ENCODE measurements at places on chromosomes 3 and 15.

- no peak for DNase-seq
Observed at GRCh38 chr3:59605318-59605717, 555.5 kb upstream of the CFAP20DC start.

GRCh38 chr15:76572983-76573314 is 236.4 kb downstream of the ISL2 start:
- no peak for DNase-seq

GRCh38 chr3:72114773-72115172 is 329.8 kb upstream of the PROK2 start:
- DNase-seq, result no peak

DNA sequence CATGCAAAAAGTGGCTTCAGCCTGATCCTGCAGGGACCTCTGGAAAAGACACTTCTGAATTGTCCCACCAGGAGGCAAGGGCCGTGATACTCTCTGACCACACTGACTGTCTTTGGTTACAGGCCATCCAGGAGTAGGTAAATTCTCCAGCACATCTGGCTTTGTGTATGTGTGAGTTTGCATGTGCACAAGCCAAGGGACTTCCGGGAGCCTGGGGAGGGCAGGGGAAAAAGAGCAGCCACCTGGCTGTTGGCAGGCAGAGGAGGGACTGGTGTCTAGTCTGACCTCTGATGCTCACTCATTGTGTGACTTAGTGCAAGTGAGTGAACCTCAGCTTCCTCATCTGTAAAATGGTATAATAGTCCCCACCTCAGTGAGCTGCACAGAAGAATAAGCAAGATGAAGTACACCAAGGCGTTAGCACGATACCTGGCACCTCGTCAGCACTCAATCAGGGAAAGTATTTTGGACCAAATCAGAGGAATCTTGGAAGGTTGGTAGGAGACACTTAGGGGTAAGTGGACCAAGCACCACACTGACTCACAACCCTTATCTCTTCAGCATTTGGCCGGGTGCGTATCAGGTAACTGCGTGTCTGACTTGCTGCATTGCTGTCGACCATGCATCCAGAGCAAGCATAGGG is 19.1 kb downstream of the KLHL6 start:
- no peak for DNase-seq

DNA sequence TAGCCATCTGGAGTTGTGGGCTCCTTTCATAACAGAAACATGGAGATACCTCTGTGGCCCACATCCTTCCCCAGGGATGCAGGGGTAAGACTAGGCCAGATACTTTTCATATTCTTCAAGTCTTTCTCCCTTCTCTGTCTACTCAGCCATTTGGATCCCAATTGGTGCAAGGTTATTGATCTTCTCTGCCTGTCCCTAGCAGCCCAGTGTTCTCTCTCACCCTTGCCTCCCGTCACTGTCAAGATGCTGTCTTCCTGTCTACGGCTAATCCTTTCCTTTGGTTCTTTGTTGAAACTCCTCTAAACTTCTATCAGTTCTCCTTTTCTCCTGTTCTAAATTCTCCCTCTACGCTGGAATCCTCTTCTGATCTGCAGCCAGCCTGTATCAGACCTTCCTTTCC is 51.3 kb downstream of the SENP2 start:
- DNase-seq, result no peak

DNA sequence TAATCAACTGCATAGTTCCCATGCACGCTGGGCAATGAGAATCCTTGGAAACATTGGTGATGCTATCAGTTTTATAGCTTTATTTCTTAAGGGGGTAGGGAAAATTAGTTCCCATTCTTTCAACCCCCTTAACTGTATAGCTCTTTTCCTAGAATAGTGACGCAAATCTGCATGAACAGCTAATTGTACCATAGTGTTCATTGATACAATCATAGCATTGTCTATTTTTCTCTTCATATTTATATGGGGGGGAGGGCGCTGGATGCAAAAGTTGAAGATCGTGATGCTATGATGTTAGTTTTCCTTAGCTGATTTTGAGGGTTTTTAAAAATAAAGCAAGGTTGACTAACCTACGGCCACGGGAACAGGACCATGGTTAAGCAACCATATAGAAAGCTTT is 32.4 kb upstream of the SAMMSON start:
- DNase-seq, result no peak

DNA sequence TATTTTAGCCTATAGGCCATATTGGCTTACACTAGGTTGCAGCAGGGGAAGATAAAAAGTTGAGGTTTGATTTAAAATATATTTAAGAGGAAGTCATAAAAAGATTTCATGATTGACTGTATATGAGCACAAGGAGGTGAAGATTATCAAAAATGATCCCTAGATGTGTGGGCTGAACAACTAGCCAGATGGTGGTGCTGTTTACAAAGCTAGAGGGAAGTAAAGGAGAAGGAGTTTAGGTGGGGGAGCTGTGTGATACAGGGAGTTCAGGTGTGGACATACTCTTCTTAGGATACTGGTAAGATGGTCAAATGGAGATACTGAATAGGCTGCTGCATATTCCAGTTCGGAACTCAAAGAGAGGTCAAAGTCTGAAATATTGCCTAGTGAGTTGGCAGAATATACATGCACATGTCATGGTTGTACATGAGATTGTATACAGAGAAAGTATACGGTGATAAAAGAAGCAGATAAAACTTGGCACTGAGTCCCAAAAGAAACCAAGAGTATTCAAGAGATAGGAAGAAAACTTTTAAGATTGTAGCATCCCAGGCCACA is 727.8 kb downstream of the NLGN1 start:
- no peak for DNase-seq

GRCh38 chr15:68484696-68485400 is 52.9 kb upstream of the ITGA11 start:
- DNase-seq, result no peak

DNA sequence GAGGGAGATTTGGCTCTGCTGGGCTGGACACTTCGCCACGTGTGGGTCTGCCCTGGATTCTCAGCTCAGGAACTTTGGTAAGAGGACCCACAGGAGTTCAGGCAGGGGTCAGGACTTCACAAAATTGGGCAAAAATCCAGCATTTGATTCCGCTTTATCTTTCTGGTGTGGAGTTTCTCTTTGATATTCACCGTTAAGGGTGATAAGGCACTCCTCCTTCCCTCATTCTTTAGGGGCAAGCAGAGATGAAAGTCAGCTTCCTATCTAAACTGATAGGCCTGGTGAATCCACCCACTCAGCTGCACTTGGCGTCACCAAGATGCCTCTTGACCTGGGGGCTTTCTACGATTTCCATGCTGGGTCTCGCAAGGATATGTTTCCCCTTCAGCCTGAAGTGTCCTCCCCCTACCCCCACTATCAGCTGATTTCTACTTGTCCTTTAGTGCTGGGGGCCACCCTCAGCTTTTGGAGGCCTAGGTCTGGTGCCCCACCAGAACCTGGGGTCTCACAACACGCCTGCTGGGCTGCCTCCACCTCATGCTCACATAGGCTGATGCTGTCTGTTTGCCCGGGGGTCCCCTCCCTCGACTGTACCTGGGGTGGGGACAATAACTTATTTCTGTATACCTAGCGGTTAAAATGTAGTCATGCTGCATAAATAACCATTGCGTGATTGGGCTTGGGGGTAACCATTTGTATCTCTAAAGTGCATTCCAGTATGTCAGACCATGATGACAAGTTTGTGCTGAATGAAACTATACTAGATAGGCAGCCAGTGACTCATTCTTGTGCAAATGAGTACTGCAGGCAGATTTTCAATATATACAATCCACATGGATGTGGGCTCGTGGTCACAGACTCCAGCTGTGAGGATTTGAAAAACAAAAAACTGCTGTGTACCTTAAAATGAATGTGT is 248.3 kb downstream of the ADAMTS17 start:
- no peak for DNase-seq

DNA sequence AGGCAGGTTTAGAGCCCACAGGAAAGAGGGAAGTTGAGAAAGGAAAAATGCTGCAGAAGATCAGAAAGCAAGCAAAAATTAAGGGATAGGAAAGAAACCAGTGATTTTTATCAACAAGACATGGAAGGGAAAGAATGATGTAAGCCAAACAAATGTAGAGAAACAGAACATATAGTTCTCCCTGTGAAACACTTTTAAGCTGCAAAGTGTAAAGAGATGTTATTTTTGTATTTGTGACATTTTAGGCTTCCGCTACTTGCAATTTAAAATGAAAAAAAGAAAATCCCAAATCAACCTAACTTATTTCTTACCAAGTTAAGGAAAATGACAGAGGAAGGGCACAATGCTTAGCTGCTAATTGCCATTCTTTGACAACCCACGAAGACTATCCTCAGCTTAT is 111.6 kb downstream of the PDCD6IP start:
- no peak for DNase-seq

DNA sequence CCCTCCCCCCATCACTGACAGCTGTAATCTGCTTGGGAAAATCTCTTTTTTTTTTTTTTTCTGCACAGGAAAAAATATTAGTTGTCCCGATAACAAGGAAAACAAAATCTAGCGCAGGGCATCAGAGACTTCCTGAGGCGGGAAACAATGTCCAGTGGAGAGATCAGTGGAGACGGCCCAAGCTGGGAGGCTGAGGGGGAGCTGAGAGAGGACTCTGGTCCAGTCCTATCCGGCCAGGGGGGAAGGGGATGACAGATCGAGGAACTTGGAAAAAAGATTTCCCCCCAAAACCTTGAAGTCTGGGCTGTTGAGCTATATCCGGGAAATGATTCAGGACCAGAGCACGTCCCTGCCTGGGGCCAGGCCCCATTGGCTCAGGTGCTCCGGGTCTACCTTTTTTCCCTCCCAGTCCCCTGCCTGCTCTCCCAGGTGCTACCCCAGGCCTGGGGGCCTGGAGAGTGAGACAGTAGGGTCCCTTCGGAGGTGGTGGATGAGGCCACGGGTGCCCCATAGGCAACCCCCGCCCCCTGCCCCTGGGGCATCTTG is 14.0 kb upstream of the DLL4 start:
- no peak for DNase-seq

GRCh38 chr3:153976891-153977554 is 144.2 kb upstream of the ARHGEF26 start:
- DNase-seq, result no peak

DNA sequence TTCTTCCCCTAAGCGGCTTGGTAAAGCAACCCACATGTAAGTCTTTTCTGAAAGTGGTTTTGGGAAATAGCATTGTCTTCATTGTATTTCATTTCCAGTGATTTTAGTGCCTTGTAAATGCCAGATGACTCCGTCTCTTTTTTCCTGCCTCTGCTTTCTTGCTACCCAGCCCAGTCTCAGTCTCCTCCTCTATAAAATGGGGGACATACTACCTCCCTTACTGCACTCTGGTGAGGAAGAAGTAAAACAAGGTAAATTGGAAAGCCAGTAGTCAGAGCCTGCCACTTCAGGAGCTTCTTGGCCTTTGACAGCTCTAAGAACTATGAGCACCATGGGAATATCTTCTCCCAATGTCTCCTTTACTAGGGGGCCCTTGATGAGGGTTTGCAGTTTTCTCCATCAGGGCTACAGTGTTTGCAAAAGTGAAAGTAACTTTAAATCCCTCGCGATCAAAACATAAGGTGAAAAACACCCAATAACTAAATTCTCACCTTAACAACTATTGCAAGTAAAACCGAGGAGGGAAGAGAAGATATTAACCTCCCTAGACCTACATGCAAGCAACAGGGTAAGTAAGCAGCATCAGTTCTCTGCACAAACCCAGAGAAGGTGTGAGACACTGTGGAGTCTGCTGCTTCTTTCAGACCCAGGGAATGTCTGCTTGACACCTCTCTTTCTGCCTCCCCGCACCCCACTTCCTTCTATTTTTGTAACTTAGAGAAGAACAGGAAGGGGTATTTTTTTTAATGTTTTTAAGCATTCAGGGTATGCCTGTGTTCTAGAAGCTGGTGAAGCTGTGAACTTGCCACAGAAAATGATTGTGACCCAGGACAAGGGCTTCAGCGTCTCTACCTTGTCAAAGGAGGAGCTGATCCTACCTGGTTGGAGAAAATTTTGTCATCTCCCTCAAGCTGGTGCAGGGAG is 159.1 kb upstream of the EOMES start:
- no peak for DNase-seq

GRCh38 chr3:124275412-124275811 is 283.5 kb upstream of the ROPN1 start:
- no peak for DNase-seq

DNA sequence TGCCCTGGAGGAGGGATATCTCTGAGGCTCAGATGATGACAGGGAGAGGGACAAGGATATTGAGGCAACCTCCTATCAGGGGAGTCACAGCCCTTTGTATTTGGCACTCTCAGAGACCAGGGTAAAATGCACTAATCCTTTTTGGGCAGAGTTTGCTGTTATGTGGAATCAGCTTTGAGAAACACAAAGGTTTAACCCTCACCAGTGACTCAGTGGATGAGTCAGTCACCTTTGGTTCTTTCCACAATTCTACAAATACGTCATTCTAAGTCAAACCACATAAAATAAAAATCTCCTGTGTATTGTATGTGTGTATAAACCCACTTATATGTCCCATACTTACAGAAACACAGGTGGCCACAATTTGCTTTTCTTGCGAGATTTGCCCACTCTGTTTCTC is 5.1 kb downstream of the LSAMP start:
- no peak for DNase-seq

DNA sequence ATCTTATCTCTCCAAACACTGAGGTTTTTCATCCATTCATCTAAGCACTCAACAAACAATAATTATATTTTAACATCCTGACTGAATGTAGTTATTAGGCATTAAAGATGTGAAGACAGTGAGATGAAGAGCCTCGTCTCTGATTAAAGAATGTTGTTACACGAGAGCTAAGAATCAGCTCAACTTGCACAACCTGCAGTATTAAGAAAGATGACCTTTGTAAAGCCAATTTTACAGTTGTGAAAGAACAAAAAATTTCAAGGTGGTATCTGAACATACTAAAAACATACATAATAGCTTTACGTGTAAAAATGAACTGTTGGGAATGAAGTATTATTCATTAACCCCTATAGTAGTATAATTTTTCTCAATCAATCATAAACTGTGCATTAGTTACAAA is 12.8 kb downstream of the CLDN1 start:
- DNase-seq, result no peak

GRCh38 chr15:30922480-30923311 is 19.0 kb downstream of the FAN1 start:
- DNase-seq, result no peak

- DNase-seq, result no peak
Observed at GRCh38 chr3:150519026-150519425, 27.3 kb downstream of the SERP1 start.

- DNase-seq, result no peak
Observed at GRCh38 chr3:134057006-134057653, 27.4 kb upstream of the SLCO2A1 start.

DNA sequence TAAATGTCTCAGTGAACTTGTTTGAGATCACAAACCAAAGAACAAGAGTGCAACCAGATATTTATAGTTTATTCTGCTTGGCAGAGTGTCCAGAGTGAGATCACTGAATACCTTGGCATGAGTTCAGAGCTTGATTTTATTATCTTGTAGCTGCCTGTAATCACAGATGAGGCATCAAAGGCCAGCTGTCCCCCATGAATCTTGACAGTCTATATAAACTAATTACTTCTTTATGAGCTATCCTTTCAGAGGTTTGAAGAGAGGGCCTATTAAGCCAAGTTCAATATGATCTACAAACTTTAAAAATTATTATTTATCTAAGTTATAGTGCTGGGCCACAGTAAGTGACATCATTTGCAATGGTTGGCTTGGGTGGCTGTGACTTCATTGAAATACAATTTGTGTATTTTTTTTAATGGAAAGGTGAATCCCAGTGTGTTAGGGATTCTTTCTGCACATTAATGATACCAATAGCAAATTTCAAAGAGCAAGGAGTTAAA is 251.5 kb downstream of the CLSTN2 start:
- no peak for DNase-seq

Data from GM18507 (cell line).